ENCODE measurements at places on chromosomes 2 and 18. TPM values are rescaled to one million over a fixed set of nuclear protein-coding genes. Genes with fewer than 3 reads are reported as not detected.

Gene SERPINB11
- 0.37 TPM for total RNA-seq

Gene LYG1
- total RNA-seq: not detected

Gene IWS1
- 145 TPM for total RNA-seq

Gene NEB
- not detected for total RNA-seq

Gene SCN3A
- 2.3 TPM for total RNA-seq

Gene FAHD2B
- total RNA-seq: 5.4 TPM

Gene GMPPA
- 20.7 TPM for total RNA-seq
